GDM1 (cell line): ENCODE measurements at places on chromosomes 7 and 10.

- no peak for DNase-seq
Observed at GRCh38 chr10:86871563-86872183, 85.7 kb downstream of the MMRN2 start.

GRCh38 chr10:73424478-73424877 lies 8.9 kb downstream of the MSS51 start:
- DNase-seq, result no peak

- DNase-seq, result no peak
Observed at GRCh38 chr10:97849687-97850402, at the start of gene GOLGA7B. Gene GOLGA7B, plus strand, starts transcription at chr10:97849843. Its CDS starts 461 bp downstream, at chr10:97850304.

DNA sequence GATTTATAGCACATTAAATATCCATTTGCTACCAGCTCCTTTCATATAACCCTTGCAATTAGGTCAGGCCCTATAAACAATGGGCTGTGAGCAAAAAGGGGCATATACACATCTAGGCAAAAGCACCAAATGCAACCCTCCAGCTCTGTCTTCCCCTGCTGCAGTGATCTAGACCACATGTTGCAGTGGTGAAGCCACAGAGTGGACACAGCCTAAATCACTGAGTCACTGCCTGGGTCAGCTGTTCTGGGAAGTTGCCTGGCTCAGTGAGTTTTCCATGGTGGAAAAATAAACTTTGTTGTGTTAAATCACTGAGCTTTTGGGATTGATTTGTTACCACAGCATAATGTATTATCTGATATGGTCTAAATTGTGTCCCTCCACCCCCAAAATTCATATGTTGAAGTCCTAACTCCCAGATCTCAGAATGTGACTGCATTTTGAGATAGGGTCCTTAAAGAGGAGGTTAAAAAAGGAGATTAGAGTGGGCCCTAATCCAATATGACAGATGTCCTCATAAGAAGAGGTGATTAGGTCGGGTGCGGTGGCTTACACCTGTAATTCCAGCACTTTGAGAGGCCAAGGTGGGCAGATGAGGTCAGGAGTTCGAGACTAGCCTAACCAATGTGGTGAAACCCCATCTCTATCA lies 70.4 kb downstream of the ZFAND4 start:
- DNase-seq, result no peak

DNA sequence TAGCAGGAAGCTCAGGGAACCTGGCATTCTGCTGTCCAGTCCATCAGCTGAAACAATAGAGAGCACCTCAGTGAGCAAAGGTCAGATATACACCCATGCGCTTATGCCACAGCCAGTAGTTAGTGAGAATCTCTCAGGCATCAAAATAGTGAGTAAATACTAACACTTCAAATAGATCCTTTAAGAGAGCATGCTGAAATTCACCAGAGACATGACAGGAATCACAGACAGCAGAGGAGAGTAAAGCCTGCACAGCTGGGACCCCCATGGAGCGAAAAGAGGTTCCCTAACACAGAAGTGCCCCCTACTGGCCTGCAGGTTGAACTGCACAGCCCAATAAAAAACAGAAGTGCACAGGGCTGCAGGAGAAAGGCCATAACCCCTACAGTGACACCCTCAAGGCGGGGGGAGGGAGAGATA lies 57.6 kb upstream of the ANTXRL start:
- DNase-seq, result peak; percentile 22

DNA sequence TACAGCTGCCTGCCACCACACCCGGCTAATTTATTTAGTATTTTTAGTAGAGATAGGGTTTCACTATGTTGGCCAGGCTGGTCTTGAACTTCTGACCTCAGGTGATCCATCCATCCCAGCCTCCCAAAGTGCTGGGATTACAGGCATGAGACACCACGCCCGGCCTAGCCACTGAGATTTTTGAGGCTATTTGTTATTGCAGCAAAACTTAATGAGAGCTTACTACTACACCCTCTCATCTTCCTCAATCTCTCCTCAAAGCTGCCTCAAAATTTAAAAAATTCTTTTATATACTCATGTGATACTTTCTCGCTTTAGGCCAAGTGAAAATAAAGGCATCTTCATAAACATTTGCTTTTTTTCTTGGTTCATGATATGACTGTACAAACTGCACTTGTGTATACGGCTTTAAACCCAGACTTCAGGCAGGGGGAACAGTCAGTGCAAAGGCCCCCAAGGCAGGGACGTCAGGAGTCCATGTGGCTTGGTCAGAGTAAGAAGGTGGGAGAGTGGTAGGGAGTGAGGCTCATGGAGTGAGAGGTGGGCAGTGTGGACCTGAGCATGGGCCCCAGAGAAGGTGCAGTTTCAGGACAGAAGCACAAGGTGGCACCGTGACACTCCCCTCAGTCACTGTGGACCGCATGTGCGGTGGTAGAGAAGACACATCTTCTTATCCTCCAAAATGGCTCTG lies 55.5 kb downstream of the SYPL1 start:
- peak; percentile 76 for DNase-seq

- DNase-seq, result no peak
Observed at GRCh38 chr10:90987383-90987782, 66.5 kb upstream of the ANKRD1 start.

- DNase-seq, result peak; percentile 74
Observed at GRCh38 chr7:128933180-128933891, 4.4 kb upstream of the IRF5 start.

DNA sequence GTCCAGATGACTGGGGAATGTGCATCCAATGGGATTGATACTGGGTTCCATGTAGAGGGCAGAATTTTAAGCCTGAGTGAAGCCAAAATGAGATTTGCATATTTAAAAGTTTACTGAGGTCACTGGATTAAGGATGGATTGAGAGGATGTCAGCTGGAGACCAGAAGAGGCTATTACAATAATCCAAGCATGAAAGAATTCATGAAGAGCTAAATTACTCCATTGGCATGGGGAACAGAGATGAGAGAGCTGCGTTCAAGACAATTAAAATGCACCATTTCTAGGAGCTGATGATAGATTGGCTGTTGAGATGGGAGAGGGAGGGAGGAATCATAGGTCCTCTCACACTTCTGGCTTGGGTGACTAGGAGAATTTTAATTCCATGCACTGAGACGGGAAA lies 158.5 kb downstream of the JCAD start:
- DNase-seq, result no peak

DNA sequence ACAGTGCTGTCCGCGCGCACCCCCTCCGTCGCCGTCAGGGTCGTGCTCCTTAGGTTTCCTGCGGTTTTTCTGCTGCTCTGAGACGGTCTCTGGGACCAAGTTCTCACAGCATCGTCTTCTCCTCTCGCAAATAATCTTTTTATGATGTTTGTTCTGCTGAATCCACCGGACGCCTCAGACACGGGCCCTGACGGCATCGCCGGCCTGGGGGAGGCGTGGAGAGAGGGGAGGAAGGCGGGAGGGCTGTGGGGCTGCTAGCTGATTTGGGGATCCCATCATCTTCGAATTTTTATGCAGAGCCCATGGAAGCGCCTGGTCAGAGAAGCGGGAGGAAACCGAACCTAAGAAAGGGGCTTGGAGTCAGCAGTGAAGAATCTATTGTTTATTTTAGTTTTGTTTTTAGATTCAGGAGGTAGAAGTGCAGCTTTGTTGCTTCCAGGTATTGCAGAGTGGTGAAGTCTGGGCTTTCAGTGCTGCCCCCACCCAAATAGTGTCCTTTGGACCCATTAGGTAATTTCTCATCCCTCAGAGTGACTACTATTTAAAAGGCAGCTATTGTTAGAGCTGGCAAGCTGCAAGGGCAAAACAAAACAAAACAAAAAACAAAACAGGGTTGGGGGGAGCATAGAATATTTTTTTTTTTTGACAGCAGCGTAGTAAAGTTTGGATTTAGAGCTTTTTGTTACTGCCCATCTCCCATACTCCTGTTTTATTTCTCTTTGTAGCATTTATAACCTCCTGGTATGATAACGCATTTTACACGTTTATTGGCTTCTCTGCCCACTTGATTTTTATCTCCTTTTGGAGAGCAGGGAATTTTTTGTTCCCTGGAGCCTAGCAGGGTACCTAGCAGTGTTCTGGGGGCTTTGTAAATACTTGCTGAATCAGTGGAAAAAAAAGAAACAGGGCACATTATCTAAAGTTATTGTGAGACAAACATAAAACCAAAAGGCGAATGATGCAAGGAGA lies 92.6 kb downstream of the SPAG6 start:
- peak; percentile 52 for DNase-seq

DNA sequence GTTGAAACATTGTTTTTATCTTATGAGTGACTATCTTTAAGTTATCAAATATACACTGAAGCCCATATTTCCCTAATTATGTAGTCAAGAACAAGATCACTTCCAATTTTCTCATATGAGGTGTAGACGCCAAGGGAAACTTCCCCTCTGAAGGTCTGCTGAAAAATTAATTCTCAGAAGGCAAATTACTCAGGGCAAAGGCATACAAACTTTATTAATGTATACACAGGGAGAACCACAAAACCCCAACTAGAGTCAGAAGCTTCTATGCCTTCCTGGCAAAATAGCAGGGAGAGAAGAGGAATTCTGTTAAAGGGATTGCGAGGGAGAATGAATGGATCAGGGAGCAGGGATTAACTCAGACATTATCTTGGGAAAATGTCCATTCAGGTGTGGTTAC lies 83.4 kb downstream of the DOCK4 start:
- DNase-seq, result no peak

- DNase-seq, result no peak
Observed at GRCh38 chr10:101485681-101486554, 102.1 kb downstream of the POLL start.

DNA sequence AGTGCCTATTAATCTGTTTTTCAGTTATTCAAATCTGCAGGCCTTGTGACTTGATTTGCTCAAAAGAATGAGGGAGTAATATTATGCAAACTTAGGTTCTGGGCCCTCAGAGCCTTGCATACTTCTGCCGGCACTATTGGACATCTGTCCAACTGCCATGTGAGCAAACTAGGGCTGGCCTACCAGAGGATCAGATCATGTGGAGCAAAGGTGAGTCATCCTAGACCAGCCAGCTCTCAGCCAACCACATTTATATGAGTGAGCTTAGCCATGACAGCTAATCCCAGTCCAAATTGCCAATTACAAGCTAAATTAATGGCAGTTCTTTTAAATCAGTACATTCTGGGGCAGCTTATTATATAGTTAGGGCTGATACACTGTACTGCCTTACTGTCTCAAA lies 69.6 kb downstream of the SDHAF3 start:
- no peak for DNase-seq

GRCh38 chr10:13767676-13768178 lies 181.0 kb downstream of the PRPF18 start:
- no peak for DNase-seq

DNA sequence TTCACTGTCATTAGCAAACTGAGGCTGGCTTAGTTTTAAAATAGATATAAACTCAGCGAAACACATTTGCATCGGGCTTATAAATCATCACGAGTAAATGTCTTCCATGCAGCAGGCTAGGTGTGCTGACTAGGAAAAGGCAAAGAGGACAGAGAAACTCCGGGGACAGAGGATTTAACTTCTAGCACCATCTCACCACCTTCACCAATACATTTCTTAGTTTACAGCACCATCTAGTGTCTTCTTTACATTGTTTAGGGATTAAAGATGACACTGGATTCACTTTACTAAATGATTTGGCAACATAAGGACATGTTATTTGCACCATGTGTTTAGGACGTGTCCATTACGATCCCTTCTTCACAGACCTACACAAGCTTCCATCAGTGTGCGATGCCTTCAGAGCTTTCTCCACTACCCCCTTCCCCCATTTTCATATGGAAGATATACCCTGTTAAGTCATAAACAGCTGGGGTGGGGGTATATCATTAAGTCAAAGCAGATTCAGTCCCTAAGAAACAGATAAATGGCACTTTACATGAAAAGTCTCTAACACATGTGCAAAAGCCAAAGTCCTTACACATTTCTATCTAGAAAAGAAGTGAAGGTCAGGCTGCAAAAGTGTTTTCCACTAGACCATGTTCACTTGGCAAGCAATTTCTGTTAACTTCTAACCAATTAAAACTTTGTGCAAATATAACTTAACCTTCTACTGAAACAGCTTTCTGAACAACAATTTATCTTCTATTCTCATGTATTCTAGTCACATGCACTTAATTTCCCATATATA lies 103.3 kb downstream of the GRB10 start:
- DNase-seq, result no peak

GRCh38 chr7:50619684-50620083 lies 54.5 kb upstream of the DDC start:
- DNase-seq, result no peak

DNA sequence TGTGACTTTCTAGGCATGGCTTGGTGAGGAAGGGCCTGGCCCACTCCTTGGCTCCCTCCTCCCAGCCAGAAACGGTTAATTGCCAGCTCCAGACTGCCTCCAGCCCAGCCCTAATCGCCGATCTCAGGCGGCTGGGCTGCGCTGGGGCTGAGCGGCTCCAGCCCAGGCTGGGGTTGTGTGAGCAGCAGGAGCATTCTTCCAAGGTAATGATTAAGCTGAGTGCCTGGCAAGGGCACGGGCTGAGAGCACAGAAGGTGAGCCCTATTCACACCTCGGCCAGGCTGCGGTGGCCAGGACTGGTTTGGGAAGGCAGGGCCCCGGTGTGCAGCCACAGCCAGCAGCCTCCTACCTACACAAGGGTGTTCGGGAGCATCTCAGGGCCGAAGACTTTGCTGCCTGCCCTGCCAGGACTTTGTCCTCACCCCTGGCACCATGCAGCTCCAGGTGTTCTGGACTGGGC lies at the start of gene TMEM72:
Gene TMEM72 (plus strand): TSS at position 257 of the 460 bp plus-strand sequence. CDS start 176 bp downstream, at position 433.
- no peak for DNase-seq

DNA sequence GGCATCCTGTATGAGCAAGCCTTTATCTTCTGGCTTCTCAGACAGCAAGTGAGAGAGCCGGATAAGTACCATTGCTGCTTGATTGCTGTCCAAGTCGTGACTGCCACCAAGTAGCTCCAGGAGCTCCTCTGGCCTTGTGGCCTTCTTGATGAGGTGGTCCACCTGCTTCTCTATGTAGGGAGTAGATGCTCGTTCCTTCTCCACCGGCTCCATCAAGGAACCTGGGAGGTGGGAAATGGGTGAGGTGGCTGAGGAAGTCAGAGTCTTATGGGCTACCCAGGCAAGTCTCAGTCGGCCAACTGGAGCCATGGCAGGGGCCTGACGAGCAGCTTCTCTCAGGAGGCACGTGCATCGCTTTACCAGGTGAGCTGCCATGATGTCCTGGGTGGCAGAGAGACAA lies 2.6 kb downstream of the TBRG4 start:
- DNase-seq, result no peak

- no peak for DNase-seq
Observed at GRCh38 chr10:635088-635861, 54.2 kb downstream of the DIP2C start.

DNA sequence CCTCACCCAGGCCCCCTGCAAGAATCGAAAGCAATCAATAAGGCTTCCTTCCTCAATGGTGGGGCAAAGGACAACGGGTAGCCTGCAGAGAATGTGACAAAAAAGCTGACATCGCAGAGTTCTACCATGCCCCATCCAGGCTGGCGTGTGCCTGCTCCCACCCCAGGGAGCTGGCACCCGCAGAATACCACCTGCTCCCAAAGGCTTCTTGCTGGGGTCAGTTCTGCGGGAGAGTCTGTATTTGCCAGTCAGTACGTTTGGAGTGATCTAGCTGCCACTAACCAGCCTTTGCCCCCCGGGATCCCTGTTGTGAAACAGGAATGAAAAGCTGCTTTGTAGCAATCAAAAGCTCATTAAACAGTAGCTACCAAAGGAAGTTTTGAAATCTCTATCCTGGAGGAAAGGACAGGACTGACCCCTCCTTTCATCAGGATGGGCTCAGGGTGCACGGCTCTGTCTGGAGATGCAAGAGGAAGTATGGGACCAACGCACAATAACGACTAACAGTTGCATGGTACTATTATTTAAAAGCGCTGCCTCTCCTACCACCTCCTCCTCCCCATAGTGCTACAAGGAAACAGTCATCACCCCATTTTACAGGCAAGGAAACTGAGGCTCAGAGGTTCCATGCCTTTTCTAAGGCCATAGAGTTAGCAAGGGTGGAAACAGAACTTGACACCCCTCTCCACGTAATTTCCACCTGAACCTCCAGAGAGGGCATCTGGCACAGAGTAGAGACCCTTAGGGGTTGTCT lies 67.0 kb downstream of the FGFR2 start:
- DNase-seq, result no peak
